ENCODE measurements at places on chromosomes 13 and 19.

GRCh38 chr13:67069117-67069767 lies 160.9 kb downstream of the PCDH9 start:
- no peak for DNase-seq

GRCh38 chr13:111882351-111882750 lies 184.6 kb upstream of the SOX1 start:
- no peak for DNase-seq

DNA sequence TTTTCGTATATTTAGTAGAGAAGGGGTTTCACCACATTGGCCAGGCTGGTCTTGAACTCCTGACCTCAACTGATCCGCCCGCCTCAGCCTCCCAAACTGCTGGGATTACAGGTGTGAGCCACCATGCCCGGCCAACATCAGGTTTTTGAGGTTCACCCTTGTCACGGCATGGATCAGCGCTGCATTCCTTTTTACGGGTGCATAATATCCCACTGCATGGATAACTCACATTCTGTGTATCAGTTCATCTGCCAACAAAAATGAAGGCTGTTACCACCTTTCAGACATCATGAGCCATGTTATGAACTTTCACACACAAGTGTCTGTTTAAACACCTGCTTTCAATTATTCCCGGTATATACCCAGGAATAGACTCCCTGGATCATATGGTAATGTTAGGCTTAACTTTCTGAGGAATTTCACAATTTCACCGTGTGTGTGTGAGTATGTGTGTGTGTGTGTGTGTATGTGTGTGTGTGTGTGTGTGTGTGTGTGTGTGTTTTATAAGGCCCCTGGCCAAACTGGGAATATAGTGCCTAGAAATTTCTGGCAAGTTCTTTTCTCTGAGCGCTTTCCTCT lies 52.2 kb downstream of the AP1M1 start:
- no peak for DNase-seq

- no peak for DNase-seq
These were observed 133.2 kb downstream of the VWA8 start for GRCh38 chr13:41827507-41828213.

DNA sequence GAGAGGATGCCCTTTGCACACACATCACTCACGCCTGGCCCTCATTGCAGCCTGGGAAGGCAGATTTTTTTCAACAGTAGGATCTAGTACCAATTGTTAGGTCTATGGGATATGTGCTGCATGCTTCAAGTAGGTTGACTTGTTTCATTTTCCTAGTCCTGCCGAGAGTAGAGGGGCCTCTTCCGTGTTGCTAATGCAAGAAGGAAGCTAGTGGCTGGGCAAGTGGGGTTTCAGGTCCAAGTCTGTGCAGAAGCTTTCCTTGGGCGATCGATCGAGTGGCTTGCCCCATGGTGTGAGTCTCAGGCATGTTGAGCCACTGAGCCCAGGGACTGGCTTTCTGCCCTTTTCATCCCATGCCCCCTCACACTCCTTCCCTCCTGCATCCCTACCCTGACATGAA lies 13.7 kb downstream of the ILF3 start:
- no peak for DNase-seq

- no peak for DNase-seq
These were observed 6.3 kb upstream of the ZNF358 start for GRCh38 chr19:7509625-7510024.

- DNase-seq = peak; percentile 91
These were observed 1.6 kb upstream of the LRRC25 start for GRCh38 chr19:18399008-18399407.

GRCh38 chr19:18878858-18879578 lies 16.9 kb downstream of the CERS1 start:
- DNase-seq = no peak

DNA sequence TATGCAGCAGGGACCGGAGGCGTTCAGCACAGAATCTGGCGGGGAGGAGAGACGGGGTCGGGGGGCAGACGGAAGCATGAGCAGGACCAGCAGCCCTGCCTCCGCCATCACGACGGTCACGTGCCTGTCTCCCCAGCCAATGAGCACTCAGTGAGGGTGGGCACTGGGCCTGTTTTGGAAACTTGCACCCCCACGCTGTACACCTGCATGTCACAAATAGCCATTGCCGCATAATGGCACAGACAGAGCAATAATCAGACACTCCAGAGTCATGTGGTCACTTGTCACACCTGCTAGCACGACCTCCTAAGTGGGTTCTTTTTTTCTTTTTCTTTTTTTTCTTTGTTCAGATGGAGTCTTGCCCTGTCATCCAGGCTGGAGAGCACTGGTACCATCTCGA lies 8.8 kb downstream of the ERCC2 start:
- DNase-seq = no peak

DNA sequence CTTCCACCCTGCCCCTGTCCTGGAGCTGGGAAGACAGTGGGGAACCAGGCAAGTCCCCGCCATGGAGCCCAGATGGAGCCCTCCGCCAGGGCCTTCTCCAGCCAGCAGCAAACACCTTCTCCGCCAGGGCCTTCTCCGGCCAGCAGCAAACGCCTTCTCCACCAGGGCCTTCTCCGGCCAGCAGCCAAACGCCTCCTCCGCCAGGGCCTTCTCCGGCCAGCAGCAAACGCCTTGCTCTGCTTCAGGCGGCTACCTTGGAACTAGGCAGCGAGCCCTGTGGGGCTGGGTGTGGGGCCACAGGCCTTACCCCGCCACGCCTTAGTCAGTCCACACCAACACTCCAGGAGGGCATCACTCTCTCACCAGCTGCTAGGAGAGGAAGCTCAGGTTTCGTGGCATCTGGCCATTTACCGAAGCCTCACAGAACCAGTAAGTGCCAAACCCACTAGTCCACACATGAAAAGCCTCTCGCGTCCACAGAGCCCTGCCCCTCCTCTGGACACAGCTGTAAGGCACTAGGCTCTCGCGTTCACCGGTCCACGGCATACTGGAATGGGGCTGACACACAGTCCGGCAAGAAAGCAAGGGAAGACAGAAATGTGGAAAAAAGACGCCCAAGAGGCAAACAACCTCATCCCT lies 41.0 kb downstream of the MLLT1 start:
- DNase-seq = no peak

- no peak for DNase-seq
These were observed 324.9 kb downstream of the UQCRFS1 start for GRCh38 chr19:28887920-28888618.

DNA sequence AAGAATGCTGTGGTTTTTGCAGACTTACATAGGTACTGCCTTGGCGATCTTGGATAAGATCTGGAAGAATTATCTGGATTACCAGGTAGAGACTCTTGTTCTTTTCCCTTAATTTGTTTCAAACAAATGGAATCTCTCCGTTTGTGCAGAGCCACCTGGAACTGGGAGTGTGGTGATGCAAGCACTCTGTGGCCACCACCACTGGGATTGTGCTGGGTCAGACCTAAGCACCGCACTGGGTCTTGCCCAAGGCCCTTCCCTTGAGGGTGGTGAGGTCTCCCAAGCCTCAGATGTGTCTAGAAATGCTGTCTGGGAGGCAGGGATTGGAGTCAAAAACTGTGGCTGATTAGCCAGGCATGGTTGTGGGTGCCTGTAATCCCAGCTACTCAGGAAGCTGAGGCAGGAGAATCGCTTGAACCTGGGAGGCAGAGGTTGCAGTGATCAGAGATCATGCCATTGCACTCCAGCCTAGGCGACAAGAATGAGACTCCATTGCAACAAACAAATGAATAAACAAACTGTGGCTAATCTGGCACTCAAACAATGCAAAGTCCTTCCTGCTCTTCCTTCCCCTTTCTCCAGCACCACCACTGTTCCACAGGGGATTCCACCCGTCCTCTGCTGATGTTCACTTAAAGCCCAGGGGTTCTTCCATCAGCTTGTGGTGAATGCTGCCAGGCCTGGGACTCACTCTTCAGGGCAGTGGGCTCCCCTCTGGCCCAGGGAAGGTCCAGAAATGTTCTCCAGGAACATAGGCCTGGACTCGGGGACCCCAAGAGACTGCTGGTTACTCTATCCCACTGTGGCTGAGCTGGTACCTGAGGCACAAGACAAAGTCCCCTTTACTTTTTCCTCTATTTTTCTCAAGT lies 10.8 kb upstream of the CEACAM1 start:
- DNase-seq = no peak

- DNase-seq = peak; percentile 71
These were observed at the start of gene KCNN4 for GRCh38 chr19:43780706-43781525. KCNN4 (minus strand) TSS chr19:43780973; CDS start chr19:43780861, 112 bp downstream.

DNA sequence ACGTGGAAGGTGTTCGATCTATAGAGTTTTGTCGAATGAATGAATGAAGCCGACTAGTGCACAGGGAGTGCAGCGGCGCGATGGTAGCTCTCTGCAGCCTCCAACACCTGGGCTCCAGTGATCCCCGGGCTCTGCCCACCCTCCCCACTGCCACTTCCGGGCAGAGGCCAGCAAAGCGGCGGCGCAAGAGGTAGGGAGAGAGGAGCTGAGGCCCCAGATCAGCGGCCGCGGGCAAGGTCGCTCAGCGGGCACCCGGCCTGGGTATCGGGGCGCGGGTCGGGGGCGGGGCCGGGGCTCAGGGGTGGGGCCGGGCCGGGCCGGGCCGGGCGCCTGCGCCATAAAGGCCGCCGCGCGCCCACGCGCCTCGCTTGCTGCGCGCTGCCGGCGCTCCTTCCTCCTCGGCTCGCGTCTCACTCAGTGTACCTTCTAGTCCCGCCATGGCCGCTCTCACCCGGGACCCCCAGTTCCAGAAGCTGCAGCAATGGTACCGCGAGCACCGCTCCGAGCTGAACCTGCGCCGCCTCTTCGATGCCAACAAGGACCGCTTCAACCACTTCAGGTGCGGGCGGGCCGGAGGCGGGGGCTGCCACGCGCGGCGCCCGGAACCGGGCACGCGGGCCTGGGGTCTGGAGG lies at the start of gene GPI:
TSS of gene GPI (plus strand) at position 367 of the 633 bp plus-strand sequence. CDS start at position 438, 71 bp downstream.
- peak; percentile 23 for DNase-seq

- DNase-seq = no peak
These were observed 15.2 kb downstream of the BIVM start for GRCh38 chr13:102814025-102814607.

- no peak for DNase-seq
These were observed 517.9 kb upstream of the ATXN8OS start for GRCh38 chr13:69589531-69590235.

DNA sequence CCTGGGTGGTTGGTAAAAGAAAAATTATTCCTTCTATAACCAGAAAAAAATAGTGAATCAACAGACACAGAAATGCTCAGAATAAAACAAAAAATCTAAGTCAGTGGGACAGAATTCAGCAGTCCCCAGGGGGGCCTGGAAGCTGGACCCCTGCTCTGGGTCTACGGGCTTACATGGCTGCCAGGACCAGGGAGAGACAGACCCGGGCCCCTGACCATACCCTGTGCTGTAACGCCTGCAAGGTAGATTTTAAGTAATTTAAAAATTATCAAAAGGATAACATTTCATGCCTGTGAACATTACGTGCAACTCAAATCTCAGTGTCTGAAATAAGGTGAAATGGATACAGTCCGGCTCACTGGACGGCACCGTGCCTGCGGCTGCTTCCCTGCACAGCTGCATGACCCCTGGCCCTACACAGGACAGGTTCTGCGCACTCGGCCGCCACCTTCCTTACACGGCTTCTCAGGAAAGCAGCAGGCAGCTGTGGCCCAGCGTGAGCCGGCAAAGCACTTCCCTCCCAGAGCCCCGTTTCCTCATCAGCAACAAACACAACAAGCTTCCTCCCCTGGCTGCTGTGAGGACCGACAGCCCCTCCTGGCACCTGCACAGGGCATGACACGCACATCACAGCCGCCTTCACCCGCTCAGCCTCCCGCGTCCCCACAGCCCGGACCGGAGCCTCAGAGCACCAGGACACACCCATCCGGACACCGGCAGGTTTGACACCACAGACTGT lies 22.2 kb downstream of the RASA3 start:
- no peak for DNase-seq

DNA sequence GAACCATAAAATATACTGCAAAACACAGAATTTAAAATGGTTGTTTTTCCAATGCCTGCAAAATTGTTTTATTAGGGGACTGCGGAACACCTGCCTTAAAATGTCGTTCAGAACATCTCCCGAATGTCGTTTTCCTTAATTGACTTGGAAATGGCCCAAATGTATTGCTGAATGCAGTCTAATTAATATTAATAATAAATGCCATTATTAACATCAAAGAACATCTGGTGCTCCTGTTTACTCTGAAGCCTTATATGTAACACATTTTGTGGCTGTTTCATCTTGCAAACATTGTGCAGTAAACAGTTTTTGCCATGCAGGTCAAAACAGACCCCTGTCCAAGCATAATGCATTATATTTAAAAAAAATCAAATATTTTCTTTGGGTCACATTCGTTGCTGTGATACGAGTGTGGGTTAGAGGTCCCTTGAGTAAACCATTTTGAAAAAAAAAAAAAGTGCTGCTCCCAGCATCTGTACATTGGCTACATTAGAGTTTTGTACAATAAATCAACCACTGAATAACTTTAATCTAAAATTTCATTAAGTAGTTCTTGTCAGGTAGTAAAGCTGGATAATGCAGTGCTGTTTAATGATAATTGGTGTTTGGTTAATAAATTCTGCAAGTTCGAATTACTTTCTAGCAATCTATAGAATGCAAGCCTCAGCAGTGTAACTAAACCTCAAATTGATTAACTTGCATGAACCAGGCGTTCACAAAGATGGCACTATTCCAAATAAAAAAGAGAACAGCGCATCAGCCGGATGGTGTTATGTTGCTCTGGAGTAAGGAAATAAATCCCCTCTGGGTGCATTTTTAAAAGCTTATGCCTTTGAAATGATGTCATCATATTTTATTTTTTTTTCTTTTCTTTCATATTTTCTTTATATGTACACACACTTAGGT lies 140.2 kb downstream of the ZNF536 start:
- DNase-seq = no peak

GRCh38 chr19:6809262-6809661 lies 36.8 kb downstream of the VAV1 start:
- DNase-seq = no peak

DNA sequence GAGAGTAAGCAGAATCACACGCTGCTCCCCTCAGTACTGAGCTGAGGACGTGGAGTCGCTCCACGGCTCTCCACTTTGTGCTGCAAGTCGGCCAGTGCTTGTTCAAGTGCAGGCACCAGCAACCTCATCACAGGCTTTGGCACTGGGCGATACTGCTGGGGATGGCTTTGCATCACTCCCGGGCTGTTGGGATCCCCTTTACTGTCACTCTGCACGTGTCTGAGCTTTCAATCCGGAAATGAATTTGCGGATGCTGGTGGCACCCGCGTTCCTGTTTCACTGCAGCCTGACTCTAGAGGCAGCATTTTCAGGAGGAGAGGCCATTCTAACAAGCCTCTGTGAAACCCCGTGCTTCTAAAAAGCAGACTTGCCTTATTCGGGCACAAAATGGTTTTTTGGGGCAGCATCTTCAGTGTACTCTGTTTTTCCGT lies 19.1 kb downstream of the SMARCA4 start:
- no peak for DNase-seq

- DNase-seq = no peak
These were observed 54.1 kb downstream of the WDFY2 start for GRCh38 chr13:51638216-51638871.

DNA sequence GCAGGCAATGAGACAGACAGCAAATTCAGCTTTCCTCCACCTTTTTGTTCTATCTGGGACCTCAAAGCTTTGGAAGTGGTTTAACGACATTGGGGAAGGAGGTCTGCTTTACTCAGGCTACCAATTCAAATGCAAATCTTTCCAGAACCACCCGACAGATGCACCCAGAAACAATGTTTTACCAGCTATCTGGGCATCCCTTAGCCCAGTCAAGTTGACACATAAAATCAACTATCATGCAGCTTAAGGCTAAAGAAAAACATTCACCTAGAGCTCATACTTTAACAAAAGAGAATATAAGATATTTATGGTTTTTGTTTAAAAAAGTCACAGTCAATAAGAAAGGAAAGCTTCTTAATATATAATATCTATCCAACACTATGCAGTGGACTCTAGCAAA lies 246.0 kb downstream of the NALCN start:
- DNase-seq = no peak

- peak; percentile 71 for DNase-seq
These were observed 7.5 kb upstream of the LIN7B start for GRCh38 chr19:49106648-49107135.

Measured in hematopoietic multipotent progenitor cell treated with erythropoietin and hydrocortisone succinate and interleukin-3 and kit ligand, for 15 days (in vitro differentiated cells).